ENCODE measurements at places on chromosomes 1 and 21.

DNA sequence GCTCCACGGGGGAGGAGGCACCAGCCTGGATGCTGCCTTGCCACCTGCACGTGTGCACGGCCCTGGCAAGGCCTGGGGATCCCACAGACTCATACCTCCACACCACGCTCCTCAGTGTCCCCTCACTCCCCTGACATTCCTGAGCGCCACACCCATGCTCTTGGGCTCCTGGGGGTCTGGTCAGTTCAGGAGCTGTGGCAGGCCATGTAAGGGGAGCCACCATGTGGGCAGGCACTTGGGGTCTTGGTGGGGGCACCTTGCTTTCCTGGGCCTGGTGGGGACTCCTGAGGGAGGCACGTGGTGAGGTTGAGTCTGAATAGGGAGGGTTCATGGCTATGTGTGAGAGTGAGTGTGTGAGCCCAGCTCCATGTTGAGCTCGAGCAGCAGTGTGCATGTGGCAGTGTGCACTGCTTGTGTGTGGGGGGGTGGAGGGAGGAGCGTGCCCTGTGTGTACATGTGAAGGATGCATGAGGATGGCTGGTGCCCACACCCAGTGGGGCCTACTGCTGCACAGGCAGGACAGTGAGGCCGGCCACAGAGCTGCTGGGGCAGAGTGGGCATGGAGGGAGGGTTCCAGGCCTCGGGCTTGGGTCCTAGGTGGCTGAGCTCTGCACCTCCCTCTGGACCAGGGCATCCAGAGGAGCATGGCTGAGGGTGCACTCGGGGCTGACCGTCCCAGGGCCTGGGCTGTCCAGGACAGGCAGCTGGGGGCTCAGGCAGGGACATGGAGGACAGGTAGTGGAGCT is 1.6 kb downstream of the GJC2 start:
- no peak for DNase-seq

GRCh38 chr1:243796016-243796415 is 54.0 kb downstream of the AKT3 start:
- no peak for DNase-seq

GRCh38 chr1:9700340-9700739 is 48.8 kb downstream of the PIK3CD start:
- DNase-seq = no peak

- DNase-seq = no peak
Observed at GRCh38 chr21:25149022-25149421, 458.3 kb downstream of the MRPL39 start.
